ENCODE measurements at places on chromosomes 1 and 21. TPM values are rescaled to one million over a fixed set of nuclear protein-coding genes. Genes with fewer than 3 reads are reported as not detected.

DNA sequence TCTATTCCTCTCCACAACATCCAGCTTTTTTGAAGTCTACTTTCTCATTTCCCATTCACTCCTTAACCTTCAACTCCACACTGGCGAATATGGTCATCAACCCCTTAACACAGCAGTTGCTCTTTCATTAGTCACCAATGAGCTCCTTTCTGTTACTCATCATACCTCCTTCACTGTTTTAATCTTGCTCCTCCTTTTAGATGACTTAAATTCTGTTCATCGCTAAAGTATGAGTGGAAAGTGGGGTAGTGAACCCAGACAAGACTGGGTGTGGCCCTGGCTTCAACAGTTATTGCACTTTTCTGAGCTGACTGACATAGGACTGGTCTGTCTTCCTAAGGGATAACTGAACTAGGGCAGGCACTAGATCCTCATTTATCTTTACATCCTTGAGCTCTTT is 51.3 kb downstream of the AKT3 start:
- no peak for DNase-seq

DNA sequence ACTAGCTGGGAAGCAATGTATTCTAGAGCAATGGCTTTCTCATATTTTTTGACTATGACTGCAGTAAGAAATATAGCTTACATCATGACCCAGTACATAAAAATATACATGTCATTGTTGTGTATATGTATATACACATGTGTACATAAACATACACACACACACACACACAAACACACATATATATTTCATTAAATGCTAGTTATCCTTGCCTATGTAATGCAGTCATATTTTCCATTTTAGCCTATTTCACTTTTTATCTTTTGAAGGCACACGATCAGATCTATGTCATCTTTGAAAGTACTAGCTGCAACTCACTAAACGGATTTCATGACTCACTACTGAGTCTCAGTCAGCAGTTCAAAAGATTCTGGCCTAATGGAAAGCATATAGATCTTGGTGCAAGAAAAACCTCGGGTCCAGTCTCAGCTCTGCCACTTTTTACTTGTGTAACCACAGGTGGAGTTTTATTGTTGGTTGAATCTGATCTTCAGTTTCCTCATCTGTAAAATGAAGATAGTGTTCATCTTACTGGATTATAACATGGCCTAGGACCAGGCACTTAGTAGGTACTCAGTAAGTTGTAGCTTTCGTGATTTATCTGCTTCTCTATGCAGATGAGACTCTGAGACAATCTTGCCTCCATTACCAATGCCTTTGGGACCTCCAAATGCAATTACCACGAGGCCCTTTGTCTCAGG is 325.6 kb downstream of the RRAGC start:
- DNase-seq = no peak

GRCh38 chr1:68955424-68955823 is 458.5 kb upstream of the DEPDC1 start:
- no peak for DNase-seq

GRCh38 chr1:145826030-145826429 is 2.0 kb downstream of the POLR3C start:
- DNase-seq = no peak

DNA sequence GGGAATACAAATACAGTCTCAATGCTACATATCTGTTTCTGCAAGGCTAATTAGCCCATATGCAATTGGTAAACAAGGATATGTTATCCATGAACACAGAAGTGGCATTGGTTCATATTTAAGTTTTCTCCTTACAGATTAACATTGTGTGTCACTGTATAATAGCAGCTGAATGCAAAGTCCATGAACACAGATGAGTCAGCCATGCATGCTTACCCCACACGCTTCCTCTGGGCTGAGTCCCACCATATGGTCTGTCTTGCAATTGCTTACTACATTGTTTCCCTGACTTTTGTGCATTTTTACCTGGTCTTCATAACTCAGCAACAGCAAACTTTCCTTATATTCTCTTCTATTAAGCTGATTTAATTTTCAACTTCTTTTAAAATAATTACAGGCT is 41.5 kb upstream of the TSNAX start:
- no peak for DNase-seq

GRCh38 chr1:101288491-101288944 is 51.7 kb downstream of the S1PR1 start:
- peak; percentile 62 for DNase-seq

DNA sequence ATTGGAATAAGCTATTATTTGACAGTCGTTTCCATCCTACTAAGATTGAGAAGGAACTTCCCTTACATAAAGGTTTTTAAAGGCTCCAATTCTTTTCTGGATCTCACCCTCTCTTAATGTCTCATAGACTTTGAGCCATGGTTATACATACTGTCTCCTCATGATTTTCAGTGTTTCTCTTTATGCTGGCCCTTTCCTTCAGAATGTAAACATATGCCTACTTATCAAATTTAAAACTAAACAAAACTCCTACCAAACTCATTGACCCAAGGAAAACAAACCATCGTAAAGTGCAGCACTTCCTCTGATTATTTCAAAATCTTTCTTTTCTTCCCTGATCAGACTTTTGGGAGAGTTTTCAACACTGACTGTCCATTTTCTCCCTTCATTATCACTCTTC is 163.4 kb upstream of the DPYD start:
- no peak for DNase-seq

ANXA9 gene
- polyA plus RNA-seq = 3.8 TPM

RGS4 gene
- polyA plus RNA-seq = 1.2 TPM

All from hindlimb muscle (tissue), 1 donor.